Stimulated activated CD8-positive, alpha-beta memory T cell treated with anti-CD3 and anti-CD28 coated beads, Interleukin-15, amount 100 ng/mL, for 24 hours (primary cell): ENCODE measurements at places on chromosomes 16 and 17.

GRCh38 chr16:23922406-23922805 lies 86.6 kb downstream of the PRKCB start:
- DNase-seq: no peak

GRCh38 chr17:59413014-59413766 lies 81.7 kb downstream of the YPEL2 start:
- DNase-seq: no peak

DNA sequence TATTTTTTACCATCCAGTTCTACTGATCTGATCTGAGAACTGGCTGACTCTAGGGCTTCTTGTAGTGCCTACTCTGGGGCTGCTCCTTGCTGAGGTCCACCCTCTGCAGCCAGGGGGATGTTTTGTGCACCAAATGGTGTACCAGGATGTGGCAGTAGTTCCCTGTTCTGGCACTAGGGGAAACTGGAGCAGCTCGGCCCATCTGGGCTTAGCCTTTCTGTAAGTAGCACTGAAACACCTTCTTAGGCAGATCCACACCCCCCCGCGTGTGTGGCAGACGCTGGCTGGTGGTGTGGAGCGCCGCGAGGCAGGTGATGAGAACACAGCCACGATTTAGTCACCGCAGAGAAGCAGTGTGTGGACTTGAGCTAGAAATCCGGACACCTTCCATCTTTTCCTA lies 17.0 kb downstream of the DUSP14 start:
- no peak for DNase-seq

DNA sequence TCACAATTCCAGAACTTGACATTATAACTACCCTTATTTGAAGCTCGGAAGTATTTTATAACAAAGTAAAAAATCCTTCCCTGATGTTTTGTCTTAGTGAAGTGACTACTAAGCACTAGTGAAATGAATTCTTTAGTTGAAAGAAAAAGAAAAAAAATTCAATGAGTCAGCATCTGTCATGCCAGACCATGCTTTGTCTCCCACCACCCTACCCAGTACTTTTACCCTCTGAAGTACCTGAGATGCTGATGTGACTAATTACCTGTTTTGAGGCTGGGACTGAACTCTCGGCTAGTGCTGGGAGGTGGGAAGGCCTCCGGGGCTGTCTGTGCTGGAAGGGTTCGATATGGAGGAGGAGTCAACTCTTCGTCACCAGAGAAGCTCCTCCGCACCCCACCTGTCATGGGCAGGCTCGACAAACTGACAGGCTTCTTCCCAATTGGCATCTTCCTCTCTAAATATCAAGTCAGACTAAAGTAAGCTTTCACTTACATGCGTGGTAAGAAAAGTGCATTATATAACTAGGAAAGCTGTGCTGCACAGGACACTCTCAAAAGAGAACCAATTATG lies 19.6 kb downstream of the NME2 start:
- no peak for DNase-seq
